Activated CD8-positive, alpha-beta T cell treated with anti-CD3 and anti-CD28 coated beads, Interleukin-2, amount 10 ng/mL, durations not matched to agents 7 days and 5 days (primary cell): ENCODE measurements at places on chromosomes 4 and X. TPM values are rescaled to one million over a fixed set of nuclear protein-coding genes. Genes with fewer than 3 reads are reported as not detected.
A peak's percentile ranks its signal among the peaks of the same experiment; 100 is the strongest.

RADX gene
- 4.3 TPM for total RNA-seq

- H3K27ac ChIP-seq, result peak overlapping the region; percentile 92
- H3K4me3 ChIP-seq, result peak overlapping the region; percentile 65
- H3K4me1 ChIP-seq, result peaks cover 81% of the 10 kb centered on the region
- peak; percentile 75 for DNase-seq
- H3K36me3 ChIP-seq, result peaks cover 33% of the 10 kb centered on the region
- H3K27me3 ChIP-seq, result no peaks in the 10 kb centered on the region
Observed at GRCh38 chrX:79259073-79259689, 108.0 kb downstream of the ITM2A start.

- DNase-seq, result peak; percentile 32
- peaks cover 20% of the 10 kb centered on the region for H3K4me1 ChIP-seq
- no peaks in the 10 kb centered on the region for H3K27me3 ChIP-seq
Observed at GRCh38 chrX:19904778-19905367, 17.5 kb upstream of the SH3KBP1 start.

- H3K4me1 ChIP-seq, result peaks cover 8% of the 10 kb centered on the region
- no peak overlapping the region for H3K27ac ChIP-seq
- no peak overlapping the region for H3K4me3 ChIP-seq
- H3K27me3 ChIP-seq, result no peaks in the 10 kb centered on the region
Observed at GRCh38 chr4:68466751-68467150, 19.5 kb downstream of the TMPRSS11E start.

GRCh38 chr4:25628451-25628850 lies 27.2 kb upstream of the SLC34A2 start:
- no peak overlapping the region for H3K4me3 ChIP-seq
- peaks cover 2% of the 10 kb centered on the region for H3K27me3 ChIP-seq
- no peaks in the 10 kb centered on the region for H3K4me1 ChIP-seq
- no peak for DNase-seq

DNA sequence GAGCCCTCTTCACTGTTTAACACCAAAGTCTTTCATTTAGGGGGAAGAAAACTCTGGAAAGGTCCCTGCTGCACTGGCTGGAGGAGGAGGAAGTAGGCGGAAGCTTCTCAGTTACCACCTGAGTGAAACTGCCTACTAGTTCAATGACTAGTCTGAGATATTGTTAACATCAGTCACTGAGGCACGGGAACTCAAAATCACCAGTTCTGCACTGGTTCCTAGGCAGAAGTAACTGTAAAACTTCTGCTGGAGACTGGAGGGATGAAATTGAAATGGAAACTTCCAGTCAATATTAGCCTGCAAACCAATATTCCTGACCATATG lies 178.3 kb downstream of the SNCA start:
- peaks cover 23% of the 10 kb centered on the region for H3K27me3 ChIP-seq
- DNase-seq, result no peak
- H3K27ac ChIP-seq, result no peak overlapping the region
- H3K36me3 ChIP-seq, result no peaks in the 10 kb centered on the region
